ENCODE measurements at places on chromosomes 11 and 22.

DNA sequence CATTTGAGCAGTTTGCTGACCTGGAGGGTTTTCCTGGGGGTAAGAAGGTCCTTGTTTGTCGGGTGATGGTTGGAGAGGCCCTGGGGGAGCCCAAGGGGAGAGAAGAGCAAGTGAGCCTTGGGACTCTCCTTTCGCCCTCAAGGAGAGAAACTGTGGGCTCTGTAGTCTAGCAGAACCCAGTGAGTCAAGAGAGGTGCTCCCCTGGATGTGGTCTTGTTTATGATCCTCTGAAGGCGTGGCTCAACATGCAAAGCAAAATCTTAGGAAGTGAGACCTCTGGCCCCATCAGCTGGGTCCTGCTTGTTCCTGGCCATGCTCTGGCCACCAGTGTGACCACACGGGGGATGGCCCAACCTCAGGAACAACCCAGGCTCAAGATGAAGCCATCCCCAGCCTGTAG is 66.5 kb upstream of the ALX4 start:
- DNase-seq, result no peak

DNA sequence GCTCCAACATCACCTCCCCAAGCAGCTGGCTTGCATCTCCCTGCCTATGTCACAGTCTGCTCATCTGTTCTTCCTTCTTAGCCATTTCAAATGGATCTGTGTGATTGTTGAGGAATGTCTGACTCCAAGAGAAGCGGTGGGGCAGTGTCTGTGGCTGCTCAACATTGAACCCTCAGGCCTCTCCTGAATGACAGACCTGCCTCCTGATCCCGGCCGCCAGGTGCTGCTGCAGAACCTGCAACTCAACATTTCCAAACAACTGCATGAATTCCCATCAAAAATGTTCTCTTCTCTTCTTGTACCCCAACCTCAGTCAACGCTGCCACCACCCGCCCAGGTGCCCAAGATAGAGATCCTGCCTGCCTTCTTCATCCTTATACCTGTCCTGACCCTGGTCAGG is 132.5 kb downstream of the FBXO7 start:
- DNase-seq, result no peak

DNA sequence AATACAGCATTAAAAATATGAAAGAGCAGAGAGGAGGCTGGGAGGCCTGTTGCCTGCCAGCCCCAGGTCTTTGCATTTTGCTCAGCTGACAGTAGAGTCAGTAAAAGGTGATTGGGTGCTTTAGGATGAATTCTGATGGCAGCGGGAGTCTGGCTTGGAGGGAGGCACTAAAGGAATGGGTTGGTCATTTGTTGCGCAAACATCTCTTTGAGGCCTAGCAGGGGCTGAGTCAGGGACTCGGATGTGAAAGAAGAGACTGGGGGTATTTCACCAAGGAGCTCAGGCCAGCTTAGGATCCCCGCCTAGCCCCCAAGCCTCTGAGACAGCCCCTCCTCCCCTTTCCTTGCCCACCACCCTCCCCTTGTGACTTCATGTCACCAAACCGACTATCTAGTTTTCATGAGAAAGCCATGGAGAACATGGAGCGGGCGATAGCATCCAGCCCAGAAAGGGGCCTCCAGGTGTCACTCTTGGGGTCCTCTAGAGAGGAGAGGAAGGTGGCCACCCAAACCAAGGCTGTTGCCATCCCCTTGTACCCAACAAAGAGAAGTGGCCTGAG is 9.7 kb downstream of the DGKZ start:
- no peak for DNase-seq

- no peak for DNase-seq
These were observed 40.5 kb upstream of the OR9Q1 start for GRCh38 chr11:57983191-57983590.

- no peak for DNase-seq
These were observed 31.7 kb upstream of the GRAMD4 start for GRCh38 chr22:46588279-46589140.

- DNase-seq, result no peak
These were observed 10.7 kb downstream of the MS4A15 start for GRCh38 chr11:60767388-60767811.

GRCh38 chr11:74670171-74670570 is 61.1 kb downstream of the CHRDL2 start:
- no peak for DNase-seq

- peak; percentile 68 for DNase-seq
These were observed 866 bp downstream of the EXPH5 start for GRCh38 chr11:108592591-108593213.

DNA sequence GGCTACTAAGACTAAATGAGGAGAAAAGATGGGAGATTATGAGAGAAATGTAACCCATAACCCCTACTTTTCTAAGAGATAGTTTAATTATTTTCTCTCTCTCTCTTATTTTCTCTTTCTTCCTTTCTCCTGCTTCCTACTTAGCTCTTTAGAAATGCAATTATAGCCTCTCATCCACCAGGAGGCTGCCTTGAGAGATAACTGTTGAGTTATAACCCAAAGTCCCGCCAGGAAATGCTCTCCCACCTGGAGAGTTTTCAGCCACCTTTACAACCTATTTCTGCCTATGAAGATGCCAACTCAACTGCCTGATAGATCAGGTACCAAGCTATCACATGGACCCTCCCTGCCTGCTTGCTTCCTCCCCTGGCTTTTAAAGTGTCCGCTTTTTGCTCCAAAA is 34.0 kb upstream of the TMEM123 start:
- no peak for DNase-seq

- no peak for DNase-seq
These were observed 70.6 kb upstream of the ATXN10 start for GRCh38 chr22:45600790-45601730.

DNA sequence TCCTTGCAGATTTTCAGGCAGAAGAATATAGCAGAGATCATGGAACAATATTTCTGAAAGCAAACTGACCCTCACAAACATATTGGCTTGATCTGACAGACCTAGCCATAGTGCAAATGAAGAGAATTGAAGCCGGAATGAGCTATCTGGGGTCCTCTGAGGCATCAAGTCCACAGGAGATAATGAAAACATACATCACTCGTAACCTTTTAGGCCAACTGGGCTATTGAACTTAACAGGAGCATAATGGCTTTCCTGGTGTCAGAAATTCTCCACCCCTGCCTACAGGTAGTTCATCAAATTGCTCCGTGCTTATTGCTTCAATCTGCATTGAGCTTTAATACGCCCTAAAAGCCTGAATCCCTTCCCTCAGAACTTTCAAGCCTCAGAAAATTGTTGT is 1414.6 kb upstream of the TENM4 start:
- DNase-seq, result no peak

GRCh38 chr22:43443152-43443471 is 31.3 kb downstream of the MPPED1 start:
- DNase-seq, result no peak

GRCh38 chr11:1967641-1968225 is 20.6 kb downstream of the MRPL23 start:
- no peak for DNase-seq

DNA sequence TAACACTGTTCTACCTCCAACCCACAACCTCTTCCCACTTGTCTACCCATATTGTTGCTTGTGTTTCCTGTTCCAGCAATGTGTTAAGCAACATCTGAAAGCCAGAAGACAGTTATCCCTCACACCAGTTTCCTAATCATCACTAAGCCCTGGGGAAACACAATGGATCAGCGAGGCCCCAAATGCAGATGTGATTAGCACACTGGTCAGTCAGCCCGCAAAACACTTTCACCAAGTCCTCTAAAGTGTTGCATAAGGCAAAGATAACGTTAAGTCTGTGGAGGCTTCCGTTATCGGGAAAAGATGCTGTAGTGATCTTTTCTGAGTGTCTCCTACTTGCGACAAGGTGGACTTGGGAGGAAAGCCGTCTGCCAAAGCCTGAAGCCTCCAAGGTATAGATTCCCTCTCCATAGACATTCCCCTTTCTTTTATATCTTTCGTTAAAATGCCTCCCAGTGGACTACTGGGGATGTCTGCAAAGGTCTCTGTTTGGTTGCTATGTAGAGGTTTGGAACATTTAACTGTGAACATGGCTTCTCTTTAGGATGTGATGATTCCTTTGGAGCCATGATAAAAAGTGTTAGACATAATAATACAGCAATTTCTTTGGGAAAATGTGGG is at the start of gene MS4A3:
Gene MS4A3, plus strand, starts transcription at position 317 of the 621 bp plus-strand sequence. CDS start 4,496 bp downstream, outside the sequence.
- no peak for DNase-seq

GRCh38 chr11:2218031-2218633 is 46.5 kb upstream of the TH start:
- peak; percentile 22 for DNase-seq

DNA sequence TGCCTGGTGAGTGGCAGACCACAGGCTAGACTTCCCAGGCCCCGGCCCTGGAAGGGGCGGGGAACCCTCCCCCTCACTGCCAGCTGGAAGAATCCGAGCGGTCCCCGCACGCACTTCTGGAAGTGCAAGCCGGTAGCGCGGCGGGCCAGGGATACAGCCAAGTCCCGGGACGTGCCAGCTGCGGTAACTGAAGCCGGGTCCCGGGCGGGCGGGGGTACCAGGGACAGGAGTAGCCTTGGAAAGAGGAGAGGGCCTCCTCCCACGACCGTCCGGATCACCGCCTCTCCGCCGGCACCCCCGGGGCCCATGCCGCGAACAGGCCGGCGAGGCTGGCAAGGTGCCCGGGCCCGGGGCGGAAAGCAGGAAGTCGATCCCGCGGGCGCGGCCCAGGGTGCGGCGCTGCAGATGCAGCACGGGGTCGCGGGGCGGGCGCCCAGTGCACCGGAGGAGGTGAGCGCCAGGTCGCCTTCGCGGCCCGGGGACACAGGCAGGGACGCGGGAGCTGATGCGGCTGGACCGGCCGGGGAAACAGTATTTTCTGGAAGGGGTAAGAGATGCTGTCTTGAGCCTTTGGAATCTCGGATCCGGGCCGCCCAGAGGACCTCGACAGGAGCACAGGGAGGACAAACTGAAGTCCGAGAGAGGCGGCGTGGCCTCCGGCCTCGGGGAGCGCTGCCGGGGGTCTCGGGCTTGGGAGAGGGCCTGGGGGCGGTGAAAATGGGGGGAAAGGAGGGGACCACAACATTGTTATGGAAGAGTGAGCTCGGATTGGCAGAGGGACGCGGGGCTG is 783 bp upstream of the SLC35C1 start:
- DNase-seq, result peak; percentile 96

All from left colon (tissue), 2 donors.